Posterior vena cava (tissue), 2 donors: ENCODE measurements at places on chromosomes 2 and 18.
A peak's percentile ranks its signal among the peaks of the same experiment; 100 is the strongest.

GRCh38 chr18:45910405-45911023, 56.6 kb downstream of the EPG5 start:
- no peak for DNase-seq

GRCh38 chr18:22467760-22468553, 50.2 kb upstream of the CTAGE1 start:
- DNase-seq, result peak; percentile 85

DNA sequence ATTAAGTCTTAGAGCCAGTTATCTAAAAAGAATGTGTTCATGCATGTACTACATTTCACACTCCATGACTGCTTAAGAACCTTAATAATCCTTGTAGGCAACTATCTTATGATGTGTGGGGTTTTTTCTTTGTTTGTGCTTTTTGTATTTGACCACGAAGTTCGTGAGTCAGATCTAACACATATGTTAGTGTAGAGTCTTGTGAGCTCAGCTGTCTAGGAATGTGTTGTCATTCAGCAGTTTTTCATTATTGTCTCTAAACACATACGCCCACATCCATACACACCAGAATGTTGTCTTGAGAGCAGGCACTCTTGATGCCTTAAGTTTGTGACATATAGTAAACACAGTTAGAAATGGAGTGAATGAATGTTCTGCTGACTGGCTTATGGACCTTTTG, 38.4 kb downstream of the CAB39 start:
- no peak for DNase-seq

DNA sequence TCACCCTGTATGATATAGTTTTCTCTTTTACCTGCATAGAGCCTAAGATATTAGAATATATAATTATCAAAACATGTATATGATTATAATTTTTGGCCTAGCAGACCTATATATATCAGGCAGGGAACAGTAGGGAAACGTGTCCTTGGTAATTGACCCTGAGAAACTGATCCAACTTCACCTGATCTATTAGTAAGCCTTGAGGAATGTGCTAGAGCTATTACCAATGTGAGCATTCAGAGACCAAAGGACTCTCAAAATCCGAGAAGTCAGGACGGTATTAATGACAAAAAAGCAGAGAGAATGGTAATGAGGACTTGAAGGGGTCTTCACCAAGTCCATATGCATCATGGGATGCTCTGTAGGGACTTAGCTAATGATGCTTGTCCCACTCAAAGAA, 571.9 kb downstream of the CPS1 start:
- no peak for DNase-seq

DNA sequence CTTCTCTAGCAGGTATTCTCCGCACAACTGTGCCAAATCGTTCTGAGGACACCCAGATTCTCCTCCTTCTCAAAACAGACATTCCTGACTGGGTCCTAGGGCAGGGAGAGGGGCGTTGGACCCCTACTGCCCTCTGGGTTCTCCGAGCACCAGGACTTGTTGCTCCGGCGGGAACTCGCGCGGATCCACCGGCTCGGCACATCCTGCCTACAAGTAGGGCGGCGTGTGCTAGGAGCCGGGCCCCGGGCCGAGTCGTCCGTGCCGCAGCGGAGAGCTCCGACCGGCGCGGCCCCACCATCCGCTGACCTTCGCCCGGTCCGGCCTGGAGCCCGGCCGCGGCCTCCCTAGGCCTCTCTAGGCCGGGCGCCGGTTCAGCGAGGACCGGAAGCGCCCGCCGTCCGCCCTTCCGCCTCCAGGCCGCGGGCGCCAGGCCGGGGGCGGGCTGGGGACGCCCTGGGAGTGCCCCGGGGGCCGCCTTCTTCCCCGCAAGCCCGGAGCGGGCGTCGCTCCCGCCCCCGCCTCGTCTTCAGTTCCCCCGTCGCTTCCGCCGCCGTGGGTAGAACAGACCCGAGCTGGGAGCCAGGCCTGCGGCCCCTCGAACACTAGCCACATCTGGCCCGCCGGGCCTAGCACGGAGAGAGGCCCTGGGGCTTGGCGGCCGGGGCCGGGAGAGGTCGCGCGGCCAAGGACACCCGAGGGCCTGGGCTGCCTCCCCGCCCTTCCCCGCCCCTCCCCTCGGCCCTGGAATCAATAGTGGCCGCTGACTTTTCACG, 7.6 kb upstream of the ONECUT2 start:
- no peak for DNase-seq

- DNase-seq, result peak; percentile 96
These were observed 84.3 kb downstream of the MAP3K20 start for GRCh38 chr2:173159791-173160463.

- DNase-seq, result no peak
These were observed 582.6 kb downstream of the CNTNAP5 start for GRCh38 chr2:124607679-124608078.

DNA sequence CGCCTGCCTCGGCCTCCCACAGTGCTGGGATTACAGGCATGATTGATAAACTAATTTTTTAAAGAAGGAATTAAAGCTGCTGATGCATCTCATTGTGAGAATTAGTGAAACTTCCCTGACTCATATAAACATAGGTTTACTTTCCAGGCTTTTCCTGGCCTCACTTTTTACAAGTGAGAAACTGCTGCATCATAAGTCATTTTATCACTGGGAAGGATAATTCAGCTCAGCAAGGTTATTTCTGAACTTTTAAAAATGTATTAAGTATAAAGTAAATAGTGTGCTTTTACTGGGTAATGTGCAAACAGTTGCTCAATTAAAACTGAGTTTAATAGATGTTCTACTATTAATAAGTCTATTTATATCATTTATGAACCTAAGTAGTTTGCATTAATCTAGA, 1130.3 kb upstream of the CDH2 start:
- no peak for DNase-seq

DNA sequence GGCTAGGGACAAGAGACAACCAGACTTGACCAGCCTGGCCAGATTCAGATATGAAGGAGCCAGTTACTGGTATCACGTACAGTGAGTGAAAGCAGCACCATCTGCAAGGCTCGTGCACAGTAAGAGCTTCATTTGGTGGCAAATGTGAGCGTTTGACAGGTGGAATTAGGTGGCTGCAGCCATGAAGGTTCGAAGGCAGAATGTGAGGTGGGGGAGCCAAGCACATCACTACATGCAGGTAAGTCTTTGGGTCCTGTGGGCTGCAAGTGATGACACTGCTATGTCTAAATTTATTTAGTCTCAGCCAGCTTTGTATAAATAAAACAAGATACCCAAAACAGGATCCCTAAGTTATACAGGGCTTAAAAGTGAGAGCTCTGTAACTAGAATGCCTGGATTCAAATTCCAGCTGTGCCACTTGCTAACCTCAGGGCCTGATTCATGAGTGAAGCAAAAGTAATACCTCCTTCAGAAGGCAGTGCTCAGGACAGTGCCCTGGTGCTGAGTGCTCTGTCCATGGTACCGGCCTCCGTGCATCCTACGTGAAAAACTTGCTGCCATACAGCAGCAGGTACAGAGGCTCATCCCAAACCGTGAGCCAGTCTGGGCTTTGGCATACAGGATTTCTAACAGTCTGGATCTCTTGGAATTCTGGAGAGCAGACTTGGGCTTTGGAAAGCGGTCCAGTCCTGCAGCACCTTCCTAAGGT, 18.6 kb downstream of the DDX18 start:
- no peak for DNase-seq

DNA sequence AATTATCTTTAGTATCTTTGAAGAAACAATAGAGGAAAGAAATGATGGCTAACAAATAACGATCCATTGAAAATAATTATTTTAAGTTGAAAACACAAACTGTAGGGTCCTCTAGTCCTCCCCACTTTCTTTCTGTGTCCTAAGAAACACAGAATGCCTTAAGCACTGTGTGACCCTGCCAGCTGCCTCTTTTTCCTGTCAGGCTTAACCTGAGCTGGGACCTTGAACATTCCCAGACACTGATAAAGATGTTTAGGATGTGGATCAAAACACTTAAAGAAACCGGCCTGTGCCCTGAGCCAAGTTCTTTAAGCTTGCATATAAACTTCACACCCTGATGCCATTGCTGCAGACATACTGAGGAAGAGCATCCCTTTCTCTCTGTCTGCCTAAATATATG, 755.4 kb upstream of the VRK2 start:
- no peak for DNase-seq

DNA sequence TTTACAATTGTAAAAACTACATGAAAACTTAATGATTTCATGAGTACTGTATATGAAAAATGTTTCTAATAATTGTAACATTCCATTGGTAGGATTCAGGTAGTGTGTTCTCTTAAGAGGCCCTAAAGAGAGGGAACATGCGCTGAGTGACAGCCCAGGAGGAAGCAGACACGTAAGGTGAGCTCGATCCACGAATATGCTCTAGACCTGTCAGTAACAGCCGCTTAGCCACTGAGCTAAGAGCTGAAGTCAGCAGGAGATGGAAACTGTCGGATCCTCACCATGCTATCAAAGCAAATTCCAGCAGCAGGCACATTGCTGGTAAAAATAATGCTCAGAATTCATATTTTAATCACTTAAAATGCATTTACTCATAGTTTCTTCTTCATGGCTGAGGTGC, 346.5 kb downstream of the TGIF1 start:
- no peak for DNase-seq

GRCh38 chr2:39469807-39470206, 32.7 kb upstream of the MAP4K3 start:
- no peak for DNase-seq

DNA sequence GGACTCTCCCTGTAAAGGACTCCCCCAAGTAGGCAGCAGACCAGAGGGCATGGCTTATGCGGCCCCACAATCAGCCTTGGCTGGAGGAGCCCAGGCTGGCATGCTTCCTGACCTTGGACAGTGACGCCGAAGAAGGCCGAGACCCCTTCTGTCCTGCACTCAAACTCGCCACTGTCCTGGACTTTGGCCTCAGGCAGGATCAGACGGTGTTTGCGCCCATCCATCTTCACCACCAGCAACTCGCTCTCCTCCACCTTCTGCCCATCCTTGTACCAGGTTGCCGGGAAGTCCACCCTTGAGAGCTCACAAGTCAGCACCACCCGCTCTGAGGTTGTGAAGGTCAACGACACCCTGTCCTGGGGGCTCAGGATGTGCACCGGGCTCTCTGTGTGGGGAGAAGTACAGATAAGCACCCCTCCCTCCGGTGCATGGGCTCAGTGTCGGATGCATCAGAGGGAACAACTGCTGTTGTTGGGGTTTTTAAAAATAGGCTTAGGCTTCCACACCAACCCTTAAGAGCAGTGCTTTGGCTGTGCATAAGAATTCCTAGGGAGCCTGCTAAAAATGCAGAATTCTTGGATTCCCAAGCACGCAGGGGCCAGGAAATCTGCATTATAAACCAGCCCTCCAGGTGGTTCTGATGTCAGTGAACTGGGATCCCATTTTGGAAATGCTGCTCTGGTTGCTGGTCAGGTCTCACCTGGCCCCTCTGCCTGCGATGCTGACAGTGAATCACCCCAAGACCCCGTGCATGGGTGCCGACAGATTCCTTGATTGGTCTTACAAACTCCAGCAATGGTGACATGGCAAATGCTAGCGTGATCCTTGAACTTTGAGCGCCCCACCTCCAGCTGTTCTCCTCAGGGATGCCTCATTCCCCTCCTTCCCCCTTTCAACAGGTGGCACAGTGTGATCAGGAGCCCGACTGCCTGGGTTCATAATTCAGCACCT, 5.9 kb downstream of the OBSL1 start:
- DNase-seq, result no peak

DNA sequence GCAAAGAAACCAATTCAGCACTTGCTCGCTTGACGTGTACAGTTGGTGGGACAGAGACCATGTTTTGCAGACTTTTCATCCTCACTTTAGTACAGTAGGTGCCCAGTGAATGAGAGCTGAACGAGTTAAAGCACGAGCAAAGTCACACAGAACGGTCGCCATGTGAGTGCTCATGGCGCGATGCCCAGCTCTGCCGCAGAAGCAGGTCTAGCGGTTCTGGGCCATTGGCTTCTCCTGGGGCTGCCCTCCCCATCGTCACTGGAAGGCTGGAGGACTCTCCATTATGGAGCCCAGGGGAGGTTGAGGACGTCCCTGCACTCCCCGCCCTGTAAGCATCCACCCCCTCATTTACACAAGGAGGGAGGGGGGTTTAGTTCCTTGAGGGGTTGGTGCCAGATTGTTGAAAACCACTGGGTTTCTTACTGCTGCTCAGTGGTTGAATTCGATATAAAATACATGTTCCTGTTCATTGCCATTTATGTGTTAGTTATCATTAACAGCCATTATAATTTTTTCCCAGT, 24.9 kb downstream of the PTGR3 start:
- DNase-seq, result no peak

DNA sequence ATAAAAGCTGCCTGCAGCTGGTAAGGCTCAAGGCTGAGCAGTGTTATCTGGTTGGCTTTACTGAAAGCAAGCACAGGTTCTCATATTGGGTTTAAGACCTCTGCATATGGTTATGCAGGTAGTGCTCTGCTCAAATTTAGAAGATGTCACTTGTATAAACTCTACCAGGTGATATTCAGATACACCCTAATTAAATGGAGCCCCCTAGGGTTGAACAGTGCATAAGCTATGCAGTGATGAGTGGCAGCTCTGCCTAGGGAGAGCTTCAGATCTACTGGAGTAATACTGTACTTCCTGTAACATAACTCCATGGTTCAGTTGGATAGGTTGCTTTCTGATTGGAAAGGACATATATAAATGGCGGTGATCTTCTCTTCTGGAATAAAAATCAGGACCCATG, 222.7 kb downstream of the CYRIA start:
- no peak for DNase-seq

GRCh38 chr18:9854801-9855676, 30.7 kb upstream of the TXNDC2 start:
- no peak for DNase-seq

DNA sequence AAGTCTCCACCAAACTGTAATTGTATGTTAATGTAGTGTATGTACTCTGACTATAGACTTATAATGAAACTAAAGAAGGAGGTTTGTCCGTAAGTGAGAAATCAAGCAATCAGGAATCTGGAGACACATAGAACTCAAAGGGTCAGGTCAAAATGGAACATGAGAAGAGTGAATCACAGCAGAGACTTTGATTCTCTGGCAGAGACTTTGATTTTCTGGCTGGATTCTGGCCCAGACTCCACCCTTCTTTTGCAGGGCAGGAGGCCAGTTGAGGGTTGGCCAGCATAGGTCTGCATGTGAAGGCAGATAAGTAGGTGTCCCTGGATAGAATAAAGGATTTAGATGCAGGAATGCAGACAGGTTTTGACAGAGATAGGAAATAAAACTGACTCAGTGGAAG, 11.0 kb upstream of the NCKAP5 start:
- no peak for DNase-seq

- DNase-seq, result no peak
These were observed 136.2 kb upstream of the MGAT5 start for GRCh38 chr2:134117676-134118075.

- no peak for DNase-seq
These were observed 47.9 kb downstream of the EFR3B start for GRCh38 chr2:25089605-25090315.

DNA sequence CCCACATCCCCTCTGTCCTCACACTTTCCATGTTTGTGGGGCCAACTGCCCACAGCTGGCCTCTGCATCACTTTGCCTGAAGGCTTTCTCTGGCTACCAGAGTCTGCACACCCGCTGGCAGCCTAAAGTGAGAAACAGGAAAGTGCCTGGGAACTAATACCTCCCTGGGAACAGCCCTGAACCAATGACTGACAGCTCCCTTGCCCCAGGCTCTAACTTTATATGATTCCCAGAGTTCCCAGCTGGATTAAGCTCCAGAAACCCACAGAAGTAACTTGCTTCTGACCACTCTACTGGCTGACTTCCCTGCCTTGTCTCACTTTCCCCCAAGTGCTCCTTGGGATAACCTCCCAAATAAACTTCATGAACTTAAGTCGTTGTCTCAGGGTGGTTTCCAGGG, 159.6 kb upstream of the LMAN1 start:
- DNase-seq, result no peak

GRCh38 chr2:23568626-23569190, 183.7 kb downstream of the KLHL29 start:
- no peak for DNase-seq

GRCh38 chr2:150483532-150483931, 3.9 kb downstream of the RND3 start:
- no peak for DNase-seq
